ENCODE measurements at places on chromosomes 7 and 10. TPM values are rescaled to one million over a fixed set of nuclear protein-coding genes. Genes with fewer than 3 reads are reported as not detected.

Gene GIMAP4
- total RNA-seq = not detected

Gene PDE6C
- not detected for total RNA-seq

Gene CLEC2L
- total RNA-seq = not detected

DNA sequence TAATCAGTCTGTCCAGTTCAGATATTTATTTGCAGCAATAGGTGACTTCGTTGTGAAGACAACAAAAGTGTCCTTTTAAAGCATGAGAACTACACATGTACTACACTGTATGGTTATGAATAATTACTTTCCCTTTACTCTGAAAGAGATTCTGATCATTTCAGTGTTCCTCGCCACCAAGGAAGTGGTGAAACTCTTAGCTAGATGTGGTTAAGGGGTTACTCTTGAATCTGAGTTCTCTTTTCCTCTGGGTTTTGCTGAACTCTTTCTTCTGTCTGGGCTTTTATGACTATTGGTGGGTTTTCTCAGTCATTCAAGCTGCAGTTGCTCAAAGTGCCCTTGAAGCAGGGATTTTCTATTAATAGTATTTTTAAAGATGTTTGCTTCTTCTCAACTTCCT lies 127.9 kb upstream of the SEM1 start:
- H3K27me3 ChIP-seq = no peaks in the 10 kb centered on the region
- no peak for DNase-seq
- H3K4me3 ChIP-seq = no peak overlapping the region
- H3K36me3 ChIP-seq = no peaks in the 10 kb centered on the region

- no peak overlapping the region for H3K4me3 ChIP-seq
- H3K36me3 ChIP-seq = no peaks in the 10 kb centered on the region
- DNase-seq = no peak
These were observed 84.9 kb upstream of the TCERG1L start for GRCh38 chr10:131396121-131397050.

GRCh38 chr7:110719741-110720140 lies 371.2 kb upstream of the LRRN3 start:
- H3K27me3 ChIP-seq = no peaks in the 10 kb centered on the region
- no peak overlapping the region for H3K27ac ChIP-seq
- H3K4me3 ChIP-seq = no peak overlapping the region
- H3K36me3 ChIP-seq = no peaks in the 10 kb centered on the region
- peaks cover 22% of the 10 kb centered on the region for H3K4me1 ChIP-seq
- DNase-seq = no peak

DNA sequence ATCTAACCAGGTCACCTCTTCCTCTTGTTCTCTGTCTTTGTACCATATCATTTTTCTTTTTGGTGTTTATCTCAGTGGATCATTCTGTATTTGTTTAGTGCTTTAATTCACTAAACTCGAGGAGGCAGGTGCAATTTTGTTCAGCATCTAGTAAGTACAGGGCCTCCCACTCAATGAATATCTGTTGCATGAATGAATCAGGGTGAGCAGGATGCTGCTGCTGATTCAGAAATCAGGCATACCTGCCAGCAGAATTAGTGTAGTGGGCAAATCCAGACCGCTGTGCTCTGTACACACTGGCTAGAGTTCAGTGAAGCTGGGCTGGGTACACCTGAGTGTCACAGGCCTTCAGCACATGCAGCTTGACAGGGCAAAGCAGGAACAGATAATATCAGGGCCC lies 511.9 kb downstream of the SUGCT start:
- H3K36me3 ChIP-seq = no peaks in the 10 kb centered on the region
- no peaks in the 10 kb centered on the region for H3K4me1 ChIP-seq
- H3K4me3 ChIP-seq = no peak overlapping the region
- DNase-seq = no peak
- H3K27me3 ChIP-seq = no peaks in the 10 kb centered on the region

GRCh38 chr7:51349820-51350545 lies 33.4 kb upstream of the COBL start:
- no peak overlapping the region for H3K4me3 ChIP-seq
- H3K4me1 ChIP-seq = no peaks in the 10 kb centered on the region
- no peak for DNase-seq
- no peaks in the 10 kb centered on the region for H3K36me3 ChIP-seq
- H3K27me3 ChIP-seq = no peaks in the 10 kb centered on the region

GRCh38 chr7:156753630-156754029 lies 113.1 kb downstream of the RNF32 start:
- H3K27ac ChIP-seq = no peak overlapping the region
- no peak for DNase-seq
- H3K4me3 ChIP-seq = no peak overlapping the region
- peaks cover 2% of the 10 kb centered on the region for H3K36me3 ChIP-seq

DNA sequence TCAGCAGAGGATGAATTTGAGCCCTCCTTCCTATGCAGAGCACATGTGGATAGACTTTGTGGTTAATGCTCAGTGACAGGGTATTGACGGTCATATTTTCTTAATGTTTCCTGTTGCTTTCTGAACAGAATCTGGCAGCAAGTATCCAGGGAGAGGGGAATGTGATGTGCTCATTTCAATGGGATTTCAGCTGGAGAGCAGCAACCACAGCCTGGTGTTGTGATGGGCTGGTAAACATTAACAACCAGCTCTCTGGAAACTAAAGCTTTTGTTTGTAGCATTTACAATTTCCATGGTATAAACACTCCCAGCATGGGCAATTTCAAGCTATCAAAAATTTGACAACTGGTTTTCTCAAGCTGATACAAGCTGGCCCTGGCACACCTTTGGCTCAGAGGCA lies 215.9 kb downstream of the SH2D4B start:
- no peaks in the 10 kb centered on the region for H3K36me3 ChIP-seq
- DNase-seq = no peak
- no peaks in the 10 kb centered on the region for H3K4me1 ChIP-seq
- no peaks in the 10 kb centered on the region for H3K27me3 ChIP-seq
- no peak overlapping the region for H3K4me3 ChIP-seq

DNA sequence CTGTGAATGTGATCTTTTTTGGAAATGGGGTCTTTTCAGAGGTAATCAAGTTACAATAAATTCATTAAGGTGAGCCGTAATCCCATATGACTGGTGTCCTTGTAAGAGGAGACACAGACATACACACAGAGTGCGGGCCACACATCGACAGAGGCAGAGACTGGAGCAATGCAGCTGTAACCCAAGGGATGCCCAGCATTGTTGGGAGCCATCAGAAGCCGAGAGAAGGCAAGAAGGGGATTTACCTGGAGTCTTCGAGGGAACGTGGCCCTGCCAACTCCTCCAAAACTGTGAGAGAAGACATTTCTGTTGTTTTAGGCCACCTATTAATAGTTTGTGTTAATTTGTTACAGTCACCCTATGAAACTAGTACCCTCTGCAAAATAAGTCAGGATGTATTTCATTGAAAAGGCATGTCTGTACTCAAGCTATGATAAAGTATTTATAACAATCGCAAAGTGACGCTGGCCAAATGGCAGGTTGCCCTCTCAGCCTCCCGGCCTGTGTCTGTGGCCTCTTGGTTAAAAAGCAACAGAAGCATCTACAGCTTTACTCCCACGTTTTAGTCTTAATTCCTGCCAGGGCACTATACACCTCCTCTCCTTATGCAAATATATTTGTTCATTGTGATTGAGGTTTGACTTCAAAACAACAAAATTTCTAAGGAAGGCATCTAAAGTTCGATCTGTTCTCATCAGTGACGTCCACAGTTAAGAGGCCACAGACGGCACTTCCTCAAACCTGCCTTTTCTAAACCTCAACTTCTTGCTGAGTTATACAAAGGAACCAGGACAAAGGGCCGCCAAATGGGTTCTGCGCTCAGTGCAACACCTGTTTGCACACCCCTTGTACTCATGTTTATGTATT lies 46.8 kb downstream of the HIPK2 start:
- H3K27me3 ChIP-seq = no peaks in the 10 kb centered on the region
- no peak overlapping the region for H3K27ac ChIP-seq
- H3K4me3 ChIP-seq = no peak overlapping the region
- no peaks in the 10 kb centered on the region for H3K36me3 ChIP-seq
